ENCODE measurements at places on chromosomes 12 and 14.

- DNase-seq = no peak
These were observed 115.0 kb upstream of the PPFIA2 start for GRCh38 chr12:81874166-81874565.

GRCh38 chr12:124694250-124694649, 126.8 kb upstream of the NCOR2 start:
- DNase-seq = peak; percentile 63

GRCh38 chr12:115035535-115036107, 351.6 kb upstream of the TBX3 start:
- no peak for DNase-seq

GRCh38 chr12:26276709-26277108, 81.3 kb downstream of the SSPN start:
- DNase-seq = no peak

DNA sequence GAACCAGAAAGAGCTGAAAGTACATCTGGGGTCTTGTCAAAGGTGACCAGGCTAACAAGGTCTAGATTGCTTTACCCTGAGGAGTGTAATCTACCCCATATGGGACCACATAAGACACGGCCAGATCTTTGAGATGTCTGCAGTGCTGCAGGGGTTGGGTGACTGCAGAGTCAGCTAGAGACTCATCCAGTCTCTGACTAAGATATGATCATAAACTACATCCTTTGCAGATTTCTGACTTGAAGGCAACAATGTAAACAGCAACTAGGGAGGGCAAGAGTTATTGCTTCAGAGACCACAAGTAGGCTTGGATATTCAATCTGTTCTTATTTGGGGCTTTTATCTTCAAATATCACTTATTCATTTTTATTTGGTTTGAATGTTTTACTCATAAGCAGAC, 1080.5 kb upstream of the FOXG1 start:
- DNase-seq = no peak

DNA sequence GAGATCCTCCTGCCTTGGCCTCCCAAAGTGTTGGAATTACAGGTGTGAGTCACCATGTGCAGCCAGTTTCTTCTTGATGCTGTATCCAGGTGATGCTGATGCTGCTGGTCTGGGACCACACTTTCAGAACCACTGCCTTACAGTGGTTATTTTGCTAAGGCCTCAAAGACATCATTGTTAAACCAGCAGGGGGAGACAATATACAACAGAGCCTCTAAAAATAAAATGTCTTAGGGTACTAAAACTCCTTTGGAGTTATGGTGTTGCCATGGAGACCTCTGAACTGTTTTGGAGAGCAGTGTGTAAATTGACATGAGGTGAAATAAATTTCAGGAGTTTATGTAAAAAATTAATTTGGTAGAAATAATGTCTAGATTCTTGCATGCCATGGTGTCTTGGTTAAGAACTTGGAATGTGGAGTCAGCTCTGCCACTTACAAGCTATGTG, 1.1 kb upstream of the ARG2 start:
- peak; percentile 94 for DNase-seq

DNA sequence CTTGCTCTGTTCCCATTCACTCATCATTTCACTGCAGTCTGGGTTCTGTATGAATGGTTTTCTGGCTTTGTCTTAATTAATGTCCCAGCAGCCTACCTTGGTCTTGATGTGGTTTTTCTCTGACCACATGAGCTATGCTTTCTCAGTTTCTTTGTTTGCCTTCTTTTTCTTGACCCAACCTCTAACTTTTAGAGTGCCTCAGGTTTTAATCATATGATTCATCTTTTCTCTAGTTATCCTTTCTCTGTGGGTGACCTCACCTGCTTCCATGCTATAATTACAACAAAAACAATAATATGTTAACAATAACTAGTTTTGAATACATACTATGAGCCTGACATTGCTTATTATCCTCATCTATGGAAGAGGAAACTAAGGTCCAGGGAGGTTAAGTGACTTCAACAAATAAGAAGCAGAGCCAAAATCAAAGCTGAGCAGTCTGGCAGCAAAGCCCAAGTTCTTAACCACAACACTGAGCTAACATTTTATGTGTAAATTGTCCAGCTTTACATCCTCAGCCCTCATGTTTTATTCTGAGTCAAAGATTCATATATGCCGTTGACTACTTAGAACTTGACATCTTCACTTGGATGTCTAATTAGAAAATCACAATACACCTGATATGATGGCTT, 4.7 kb upstream of the EPYC start:
- DNase-seq = no peak

- peak; percentile 82 for DNase-seq
These were observed 8.3 kb downstream of the FMNL3 start for GRCh38 chr12:49698619-49699545.

- no peak for DNase-seq
These were observed 22.9 kb downstream of the KRT18 start for GRCh38 chr12:52971679-52972329.

DNA sequence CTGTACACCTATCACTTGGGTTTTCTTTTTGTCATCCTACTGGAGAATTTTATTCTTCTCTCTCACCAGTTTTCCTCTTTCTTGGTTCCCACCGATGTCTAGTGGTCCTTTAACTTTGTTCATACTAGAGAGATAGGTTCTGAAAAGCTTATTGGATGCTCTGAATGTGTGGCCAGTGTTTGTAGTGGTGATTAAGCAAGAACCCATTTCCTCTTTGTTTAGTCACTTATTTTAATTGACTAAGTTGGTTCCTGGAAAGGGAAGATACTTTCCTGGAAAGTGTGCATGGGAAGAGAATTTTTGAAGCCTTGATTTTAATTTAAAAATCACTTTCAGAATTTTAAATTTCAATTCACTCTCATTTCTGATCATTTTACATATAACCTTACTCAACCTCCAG, 127.2 kb downstream of the OTOGL start:
- peak; percentile 72 for DNase-seq

- no peak for DNase-seq
These were observed 67.1 kb upstream of the HIF1A start for GRCh38 chr14:61628016-61628725.

GRCh38 chr12:78866518-78866917, 1.9 kb downstream of the SYT1 start:
- DNase-seq = no peak

DNA sequence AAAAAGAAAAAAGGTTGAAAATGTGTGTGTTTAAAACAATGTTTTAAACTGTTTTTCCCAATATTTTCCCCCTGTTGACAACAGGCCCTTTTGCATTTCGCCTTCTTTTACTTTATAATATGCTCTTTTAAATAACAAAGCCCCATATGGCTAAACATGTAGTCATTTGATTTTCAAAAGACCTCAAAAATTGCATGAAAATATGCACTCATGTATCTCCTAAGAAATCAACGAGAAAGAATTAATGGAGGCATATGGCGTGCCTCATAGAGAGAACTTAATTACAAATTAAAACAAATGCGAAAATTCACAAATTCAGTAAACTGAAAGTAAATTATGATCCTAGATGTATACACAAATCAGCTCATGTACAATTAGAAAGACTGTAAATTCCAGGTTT, 202.6 kb upstream of the FOXN3 start:
- no peak for DNase-seq

GRCh38 chr14:51289169-51289568, 49.1 kb downstream of the TMX1 start:
- no peak for DNase-seq

GRCh38 chr12:84910549-84911241, 1.9 kb downstream of the SLC6A15 start:
- no peak for DNase-seq

DNA sequence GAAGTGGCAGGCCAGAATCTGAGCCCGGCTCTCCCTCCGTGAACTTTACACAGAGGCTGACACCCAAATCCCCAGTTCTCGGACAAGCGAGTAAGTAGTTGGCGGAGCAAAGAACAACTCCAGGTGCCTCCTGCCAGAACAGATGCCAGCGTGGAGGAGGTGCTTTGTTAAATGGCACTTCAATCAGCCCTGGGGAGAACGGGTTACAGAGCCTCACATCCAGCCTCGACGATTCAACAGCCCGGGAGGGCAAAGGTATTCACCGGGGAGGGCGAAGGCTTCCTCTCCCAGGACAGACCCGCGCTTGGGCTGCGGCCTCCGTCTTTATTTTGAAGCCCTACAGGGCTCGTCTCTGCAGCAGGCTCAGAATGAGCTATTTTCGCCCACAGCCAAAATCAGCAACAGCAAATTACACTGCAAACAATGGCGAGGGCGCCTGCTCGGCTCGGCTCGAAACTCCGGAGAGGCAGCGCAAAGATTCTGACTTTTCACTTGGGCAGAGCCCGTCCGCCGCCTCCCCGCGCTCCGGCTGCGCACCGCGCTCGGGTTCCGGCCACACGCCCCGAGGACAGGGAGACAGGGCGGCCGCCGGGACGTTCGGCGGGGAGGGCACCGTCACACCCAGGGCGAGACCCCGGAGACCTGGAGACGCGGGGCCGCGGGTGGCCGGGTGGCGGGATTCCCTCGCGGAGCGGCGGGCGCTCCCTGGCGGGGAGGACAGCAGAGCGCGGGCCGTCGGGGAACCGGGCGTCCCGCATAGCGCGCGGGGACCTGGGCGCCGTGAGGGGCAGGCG, 811 bp downstream of the TMCC3 start:
- DNase-seq = peak; percentile 44

DNA sequence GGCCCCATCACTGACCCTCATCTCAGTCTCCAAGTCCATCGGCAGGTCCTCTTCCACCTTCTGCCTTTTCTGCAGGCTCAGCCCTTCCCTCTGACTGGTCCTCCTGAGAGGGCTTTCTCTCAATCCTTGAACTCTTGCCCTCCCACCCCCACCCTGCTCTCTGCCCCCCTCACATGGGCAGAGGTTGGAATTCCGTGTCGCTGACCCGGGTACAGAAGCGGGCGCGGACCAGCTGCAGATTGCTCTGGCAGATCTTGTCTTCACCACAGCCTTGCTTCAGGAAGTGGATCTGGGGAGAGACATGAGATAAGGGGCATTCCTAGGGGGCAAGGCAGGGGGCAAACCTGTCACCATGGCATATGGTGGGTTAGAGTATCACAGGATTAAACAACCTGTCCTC, 12.4 kb downstream of the ITGA7 start:
- DNase-seq = peak; percentile 27

GRCh38 chr12:9163392-9163791, 44.8 kb downstream of the PZP start:
- no peak for DNase-seq

DNA sequence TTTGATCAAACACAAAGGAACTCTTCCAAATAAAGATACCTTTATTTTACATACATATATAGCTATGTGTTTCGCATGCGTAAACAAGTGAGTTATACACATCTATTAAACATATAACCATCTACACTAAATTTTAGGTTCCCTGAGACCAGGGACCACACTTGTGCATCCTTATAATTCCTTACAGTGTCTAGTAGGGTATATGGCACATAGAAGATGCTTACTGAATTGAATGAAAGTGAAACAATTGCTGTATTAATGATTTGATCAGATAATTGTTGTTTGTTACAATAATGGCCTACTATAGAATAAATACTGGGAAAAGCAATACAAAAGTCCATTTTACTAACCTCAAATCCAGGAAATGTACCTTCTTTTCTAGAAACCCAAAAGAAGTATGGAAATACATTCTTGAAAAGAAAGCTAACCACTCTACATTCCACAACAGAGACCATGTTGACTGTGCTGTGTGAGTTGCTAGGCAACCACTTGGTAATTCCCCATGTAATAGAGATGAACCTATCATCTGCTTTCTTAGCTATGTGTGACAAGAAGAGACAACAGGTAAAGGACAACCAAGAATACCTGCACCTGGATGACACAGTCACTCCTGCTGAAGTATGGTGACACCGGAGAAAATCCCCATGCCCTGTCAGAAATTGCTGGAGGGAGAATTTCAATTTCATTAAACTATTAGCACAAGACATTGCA, 11.9 kb upstream of the CIPC start:
- DNase-seq = no peak

DNA sequence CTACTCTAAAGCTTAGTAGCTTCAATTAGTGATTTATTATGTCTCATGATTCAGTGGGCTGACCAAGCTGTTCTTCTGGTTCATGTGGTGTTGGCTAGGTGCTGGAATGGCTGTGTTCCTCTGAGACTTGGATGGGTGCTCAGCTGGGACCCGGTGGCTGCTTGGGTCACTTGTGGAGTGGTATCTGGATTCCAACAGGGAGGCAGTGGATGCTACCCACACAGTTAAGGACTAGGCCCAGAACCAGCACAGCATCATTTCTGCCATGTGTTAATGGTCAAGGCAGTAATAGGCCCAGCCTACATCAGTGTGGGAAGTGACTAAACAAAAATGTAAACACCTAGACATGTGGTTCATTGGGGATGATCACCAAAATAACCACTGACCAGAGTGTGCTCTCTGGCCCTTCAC, 72.2 kb downstream of the FGD4 start:
- DNase-seq = no peak

DNA sequence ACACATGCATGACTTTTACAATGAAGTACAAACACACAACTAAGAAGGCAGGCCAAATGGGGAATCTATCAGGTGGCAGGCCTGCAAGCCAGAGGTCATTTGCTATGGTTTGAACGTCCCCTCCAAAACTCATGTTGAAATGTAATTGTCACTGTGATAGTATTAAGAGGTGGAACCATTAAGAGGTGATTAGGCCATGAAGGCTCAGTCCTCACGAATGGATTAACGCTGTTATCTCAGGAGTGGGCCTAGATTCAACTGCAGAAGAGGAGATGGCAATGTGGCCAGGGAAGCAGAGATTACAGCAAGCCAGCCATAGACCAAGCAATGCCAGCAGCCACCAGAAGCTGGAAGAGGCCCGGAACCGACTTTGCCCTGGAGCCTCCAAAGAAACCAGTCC, 13.5 kb upstream of the ACTR6 start:
- DNase-seq = no peak

DNA sequence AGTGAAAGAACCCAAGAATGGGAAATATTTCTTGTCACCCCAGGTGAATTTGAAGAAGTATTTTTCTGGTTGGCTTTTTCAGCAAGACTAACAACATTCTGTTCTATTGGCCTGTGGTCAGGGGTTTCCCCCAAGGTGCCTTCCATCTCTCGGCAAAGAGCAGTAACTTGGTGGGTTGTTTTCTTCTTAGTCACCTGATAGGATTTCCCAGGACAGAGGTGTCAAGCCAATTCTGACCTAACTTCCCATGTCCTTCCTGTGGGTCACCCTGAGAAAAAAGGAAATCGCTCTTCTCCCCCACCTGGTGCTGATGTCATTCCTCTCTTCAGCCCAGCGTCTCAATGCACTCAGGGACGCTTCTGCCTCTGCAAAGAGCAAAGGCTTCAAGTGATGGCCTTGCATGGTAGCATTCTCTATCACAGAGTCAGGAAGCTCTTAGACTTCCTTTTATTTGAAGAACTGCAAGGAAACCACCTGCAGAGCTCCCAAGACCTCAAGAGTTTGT, 16.1 kb upstream of the IFNG start:
- no peak for DNase-seq

GRCh38 chr12:112017041-112017440, 3.8 kb downstream of the ERP29 start:
- no peak for DNase-seq

Data from hematopoietic multipotent progenitor cell treated with erythropoietin and hydrocortisone succinate and interleukin-3 and kit ligand, for 4 days (in vitro differentiated cells).